CD8-positive, alpha-beta memory T cell (primary cell): ENCODE measurements at places on chromosomes 2 and 18. TPM values are rescaled to one million over a fixed set of nuclear protein-coding genes. Genes with fewer than 3 reads are reported as not detected.

The CAPN14 gene
- total RNA-seq, result 0.31 TPM

The PRSS56 gene
- not detected for total RNA-seq

- DNase-seq, result no peak
Measured at GRCh38 chr18:75160364-75160763, 48.6 kb downstream of the PTGR3 start.

- no peak for DNase-seq
Measured at GRCh38 chr2:21001225-21001946, 42.5 kb downstream of the APOB start.

DNA sequence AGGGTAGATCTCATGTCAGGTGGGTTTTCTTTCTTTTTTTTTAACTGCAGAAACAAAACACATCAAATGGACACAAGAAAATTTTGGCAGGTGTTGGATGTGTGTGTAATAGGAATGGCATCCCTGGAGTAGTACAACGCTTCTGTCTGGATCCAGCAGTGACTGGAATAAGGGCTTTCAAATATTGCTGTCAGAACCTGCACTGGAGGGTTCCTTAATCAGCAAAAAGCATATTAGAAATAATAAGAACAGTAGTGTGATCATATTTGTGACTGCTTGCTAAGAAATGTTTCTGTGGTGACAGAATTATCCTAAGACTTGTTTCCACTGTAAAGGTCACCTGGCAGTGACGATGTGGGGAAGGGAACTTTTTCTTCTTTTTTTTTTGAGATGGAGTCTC, 30.8 kb downstream of the CREG2 start:
- DNase-seq, result no peak
